Activated CD4-positive, CD25-positive, alpha-beta regulatory T cell treated with anti-CD3 and anti-CD28 coated beads, Interleukin-2, amount 50 U/mL, for 16 hours (primary cell): ENCODE measurements at places on chromosomes 12 and 14.

DNA sequence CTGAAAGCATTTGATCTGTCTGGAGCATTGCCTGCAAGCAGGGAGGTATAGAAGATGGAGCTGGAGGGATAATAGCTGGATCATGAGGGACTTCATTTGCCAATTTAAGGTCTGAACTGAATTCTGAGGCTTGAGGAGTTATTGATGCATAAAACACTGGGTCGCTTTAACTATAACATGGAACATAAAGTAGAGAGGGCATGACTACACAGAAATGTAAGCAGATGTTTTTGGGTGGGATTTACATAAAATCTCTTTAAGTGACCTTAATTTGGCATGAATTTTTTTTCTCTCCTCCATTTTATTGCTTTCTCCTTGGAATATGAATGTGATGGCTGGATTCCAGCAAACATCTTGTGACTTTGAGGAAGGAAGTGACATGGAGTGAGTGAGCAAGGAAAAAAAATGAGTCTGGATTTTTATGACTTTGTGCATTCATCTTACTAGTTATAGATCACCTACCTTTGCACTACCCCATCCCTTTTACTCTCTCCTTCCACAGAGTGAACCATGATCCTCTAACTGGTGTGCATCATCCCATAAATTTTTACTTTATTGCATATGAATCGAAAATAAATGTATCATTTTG, 356.0 kb downstream of the DUSP6 start:
- DNase-seq, result no peak

DNA sequence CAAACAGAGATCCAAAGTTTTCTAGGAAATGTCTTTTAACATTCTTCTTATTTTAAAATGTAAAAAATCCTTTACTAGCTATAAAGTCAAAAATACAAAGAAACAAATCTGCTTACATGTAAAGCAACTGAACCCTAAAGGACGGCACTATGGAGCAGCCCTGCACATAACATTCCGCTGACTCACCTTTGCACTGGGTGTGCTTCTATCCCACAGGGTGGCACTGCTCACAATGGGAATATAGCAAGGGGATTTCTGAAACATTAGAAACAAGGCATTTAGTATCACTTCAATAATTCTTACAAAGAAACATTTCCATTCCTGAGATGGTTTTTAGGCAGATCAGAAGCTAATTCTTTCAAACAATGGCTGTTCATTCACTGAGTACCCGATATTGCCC, 94.3 kb downstream of the C12orf42 start:
- DNase-seq, result no peak

DNA sequence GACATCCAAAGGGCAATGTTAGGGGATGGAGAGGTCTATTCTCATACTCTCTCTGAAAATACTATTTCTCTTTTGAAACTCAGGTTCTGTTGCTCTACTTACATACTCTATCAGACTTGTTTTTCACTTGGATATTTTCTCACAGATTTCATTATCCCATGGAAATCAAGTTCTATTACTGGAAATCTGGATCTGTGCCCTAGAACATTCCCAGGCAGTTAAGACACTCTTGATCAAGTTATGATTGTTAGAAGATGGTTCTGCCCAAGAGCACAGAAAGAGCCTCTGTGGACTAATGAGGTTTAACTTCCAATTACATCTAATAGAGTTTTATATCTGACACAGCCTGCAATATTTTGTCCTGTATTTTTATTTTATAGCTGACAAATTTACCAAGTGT, 591.0 kb upstream of the ATP2B1 start:
- no peak for DNase-seq

GRCh38 chr12:42679466-42679865, 89.9 kb upstream of the PRICKLE1 start:
- no peak for DNase-seq

GRCh38 chr12:57839996-57840395, 6.5 kb downstream of the CTDSP2 start:
- no peak for DNase-seq

- DNase-seq, result no peak
These were observed 71.8 kb upstream of the TMX1 start for GRCh38 chr14:51168215-51168613.
